ENCODE measurements at places on chromosomes 4 and X.
A peak's percentile ranks its signal among the peaks of the same experiment; 100 is the strongest.

DNA sequence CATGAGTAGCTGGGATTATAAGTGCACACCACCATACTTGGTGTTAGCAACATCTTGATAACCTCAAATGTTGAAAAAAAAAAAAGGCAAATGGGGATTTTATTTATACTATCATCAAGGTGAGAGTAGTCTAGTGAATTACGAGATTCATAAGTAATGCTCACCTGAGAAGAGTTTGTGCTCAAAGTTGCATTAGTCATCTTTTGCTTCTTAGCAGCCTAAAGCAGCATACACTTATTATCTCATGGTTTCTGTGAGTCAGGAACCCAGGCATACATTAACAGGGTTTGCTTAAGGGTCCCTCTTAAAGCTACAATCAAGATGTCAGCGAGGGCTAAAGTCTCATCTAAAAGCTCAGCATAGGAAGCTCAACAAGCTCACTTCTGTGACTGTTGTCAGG, 8.2 kb upstream of the EXOSC9 start:
- DNase-seq = no peak

DNA sequence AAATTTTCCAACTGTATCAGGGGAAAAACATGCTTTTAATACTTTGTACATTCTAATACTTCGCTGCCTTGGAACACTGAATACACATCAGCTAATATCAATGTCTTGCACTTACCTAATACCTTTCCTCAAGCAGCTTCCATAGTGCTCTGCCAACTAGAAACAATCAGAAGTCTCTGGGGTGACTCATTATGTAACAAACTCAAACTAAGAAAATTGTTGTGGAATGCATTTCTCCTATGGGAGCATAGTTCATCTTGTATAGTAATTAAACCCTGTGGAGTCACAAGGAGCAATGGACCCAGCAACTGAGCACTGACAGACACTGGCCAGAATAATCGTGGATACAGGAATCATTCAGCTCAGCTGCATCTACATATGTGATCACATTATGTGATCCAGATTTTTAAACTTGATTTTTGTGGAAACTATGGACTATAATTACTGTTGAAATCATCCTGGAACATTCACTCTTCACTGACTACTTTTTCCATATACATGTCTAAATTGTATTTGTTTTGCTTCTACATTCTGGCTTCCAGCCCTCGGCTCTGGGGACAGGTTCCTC, 496.9 kb downstream of the TMA16 start:
- no peak for DNase-seq

- DNase-seq = peak; percentile 84
Measured at GRCh38 chr4:139528377-139529005, 27.5 kb downstream of the SETD7 start.

GRCh38 chr4:139655116-139655515, 10.5 kb upstream of the MGST2 start:
- DNase-seq = peak; percentile 27

- no peak for DNase-seq
Measured at GRCh38 chr4:9716093-9716492, 65.3 kb upstream of the DRD5 start.

DNA sequence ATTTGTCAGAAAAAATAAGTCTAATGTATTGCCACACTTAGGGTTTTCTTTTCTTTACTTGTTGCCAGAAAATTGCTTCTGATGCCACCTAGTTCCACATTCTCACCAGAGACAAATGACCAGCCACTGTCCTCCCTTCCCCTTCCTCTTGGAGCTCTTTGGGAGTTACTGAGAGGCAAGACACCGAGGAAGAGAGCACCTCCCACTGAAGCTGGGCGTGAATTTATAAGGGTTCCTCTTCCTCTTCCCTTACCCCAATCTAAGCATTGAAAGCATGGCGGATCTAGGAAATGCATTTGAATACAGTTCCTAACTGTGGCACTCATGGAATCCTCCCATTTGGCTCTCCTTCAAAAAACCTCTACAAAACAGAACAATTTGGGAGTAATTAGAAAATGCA, 30.0 kb downstream of the ANXA3 start:
- no peak for DNase-seq

DNA sequence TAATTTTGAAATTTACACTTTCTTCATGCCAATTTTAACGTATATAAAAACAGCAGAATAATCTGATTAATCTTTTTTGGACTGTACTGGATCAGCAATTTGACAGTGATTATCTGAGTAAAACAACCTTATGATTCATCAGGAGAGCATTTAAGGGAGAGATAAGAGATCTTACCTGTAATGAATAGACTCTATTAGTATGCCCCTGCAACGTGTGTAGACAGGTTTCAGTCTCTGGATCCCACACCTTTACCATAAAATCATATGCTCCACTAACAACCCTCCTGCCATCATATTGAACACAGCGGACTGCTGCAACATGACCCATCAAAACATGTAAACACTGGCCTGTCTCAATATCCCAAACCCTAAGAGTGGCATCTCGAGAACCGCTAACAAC, 210.1 kb downstream of the FBXW7 start:
- DNase-seq = no peak

GRCh38 chr4:107164962-107165475, 128.9 kb upstream of the DKK2 start:
- no peak for DNase-seq

DNA sequence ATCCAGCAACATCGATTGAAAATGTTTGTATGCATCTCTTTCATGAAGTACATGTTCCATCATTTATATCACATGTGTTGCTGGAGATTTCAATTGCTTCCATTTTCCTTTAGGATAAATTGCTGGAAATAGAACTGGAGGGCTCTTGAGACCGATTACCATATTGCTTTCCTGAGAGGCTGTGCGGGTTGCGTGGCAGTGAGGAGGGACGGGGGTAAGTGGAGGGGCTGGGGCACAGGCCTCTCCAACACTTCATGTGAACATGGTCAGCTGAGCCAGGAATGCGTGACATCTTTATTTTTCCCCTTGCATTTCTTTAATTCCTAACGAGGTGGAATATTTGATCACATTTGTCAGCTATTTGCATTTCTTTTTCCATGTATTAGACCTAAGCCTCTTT, 144.6 kb downstream of the TBL1X start:
- no peak for DNase-seq

- DNase-seq = peak; percentile 34
Measured at GRCh38 chr4:184448821-184449220, 25.5 kb downstream of the IRF2 start.

- DNase-seq = no peak
Measured at GRCh38 chrX:16882169-16882568, 12.0 kb upstream of the RBBP7 start.

DNA sequence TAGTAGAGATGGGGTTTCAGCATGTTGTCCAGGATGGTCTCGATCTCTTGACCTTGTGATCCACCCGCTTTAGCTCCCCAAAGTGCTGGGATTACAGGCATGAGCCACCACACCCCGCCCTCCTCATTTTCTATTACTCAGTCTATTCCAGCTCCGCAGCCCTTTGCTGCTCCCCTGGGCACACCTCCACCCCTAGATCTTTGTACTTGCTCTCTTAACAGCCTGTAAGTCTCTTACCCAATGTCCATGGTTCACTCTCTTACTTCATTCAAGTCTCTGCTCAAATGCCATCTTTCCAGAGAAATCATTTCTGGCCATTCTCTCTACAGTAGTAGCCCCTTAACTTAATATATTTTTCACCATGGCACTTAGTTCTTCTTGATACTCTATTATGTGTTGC, 64.7 kb downstream of the LDB2 start:
- no peak for DNase-seq

GRCh38 chr4:152994038-152994437, 57.9 kb downstream of the FHDC1 start:
- DNase-seq = no peak

- peak; percentile 25 for DNase-seq
Measured at GRCh38 chr4:112604589-112604988, 32.1 kb downstream of the ZGRF1 start.

DNA sequence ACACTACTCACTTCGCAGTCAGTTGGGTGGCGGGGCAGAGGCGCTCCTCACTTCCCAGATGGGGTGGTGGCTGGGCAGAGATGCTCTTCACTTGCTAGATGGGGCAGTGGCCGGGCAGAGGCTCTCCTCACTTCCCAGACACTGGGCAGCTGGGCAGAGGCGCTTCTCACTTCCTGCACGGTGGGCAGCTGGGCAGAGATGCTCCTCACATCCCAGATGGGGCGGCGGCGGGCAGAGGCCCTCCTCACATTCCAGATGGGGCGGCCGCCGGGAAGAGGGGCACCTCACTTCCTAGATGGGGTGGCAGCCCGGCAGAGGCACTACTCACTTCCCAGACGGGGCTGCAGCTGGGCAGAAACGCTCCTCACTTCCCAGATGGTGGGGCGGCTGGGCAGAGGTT, 199.8 kb downstream of the RTL9 start:
- no peak for DNase-seq

GRCh38 chr4:125704726-125705125, 390.0 kb downstream of the FAT4 start:
- DNase-seq = peak; percentile 3

GRCh38 chrX:48086082-48086481, 14.6 kb upstream of the ZNF630 start:
- no peak for DNase-seq

- no peak for DNase-seq
Measured at GRCh38 chr4:155342142-155342541, 34.6 kb downstream of the MAP9 start.

DNA sequence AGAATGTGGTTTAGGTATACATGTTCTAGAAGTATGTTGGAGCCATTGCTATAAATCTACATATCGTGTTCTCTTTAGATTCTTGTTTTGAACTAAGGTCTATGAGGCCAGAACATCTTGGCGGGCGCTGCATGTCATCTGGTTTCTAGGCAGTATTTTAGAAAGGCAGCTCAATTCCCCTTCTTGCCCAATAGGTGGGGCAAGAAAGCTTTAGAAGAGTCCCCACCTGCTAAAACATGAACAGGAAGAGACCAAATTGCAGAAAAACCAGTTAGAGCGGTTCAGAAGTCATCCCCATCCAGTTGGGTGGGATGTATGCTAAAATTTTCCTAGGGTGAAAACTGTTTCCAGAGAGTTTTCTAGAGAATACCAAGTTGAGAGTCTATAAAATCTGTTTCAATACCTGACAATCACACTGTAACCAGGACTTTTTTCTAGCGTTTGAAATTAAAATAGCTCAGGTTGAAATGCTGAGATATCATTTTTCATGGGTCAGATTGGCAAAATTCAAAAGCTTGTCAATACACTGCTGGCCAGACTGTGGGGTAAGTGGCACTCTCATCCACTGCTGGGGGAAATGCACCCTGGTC, 17.5 kb upstream of the SH3KBP1 start:
- DNase-seq = no peak

DNA sequence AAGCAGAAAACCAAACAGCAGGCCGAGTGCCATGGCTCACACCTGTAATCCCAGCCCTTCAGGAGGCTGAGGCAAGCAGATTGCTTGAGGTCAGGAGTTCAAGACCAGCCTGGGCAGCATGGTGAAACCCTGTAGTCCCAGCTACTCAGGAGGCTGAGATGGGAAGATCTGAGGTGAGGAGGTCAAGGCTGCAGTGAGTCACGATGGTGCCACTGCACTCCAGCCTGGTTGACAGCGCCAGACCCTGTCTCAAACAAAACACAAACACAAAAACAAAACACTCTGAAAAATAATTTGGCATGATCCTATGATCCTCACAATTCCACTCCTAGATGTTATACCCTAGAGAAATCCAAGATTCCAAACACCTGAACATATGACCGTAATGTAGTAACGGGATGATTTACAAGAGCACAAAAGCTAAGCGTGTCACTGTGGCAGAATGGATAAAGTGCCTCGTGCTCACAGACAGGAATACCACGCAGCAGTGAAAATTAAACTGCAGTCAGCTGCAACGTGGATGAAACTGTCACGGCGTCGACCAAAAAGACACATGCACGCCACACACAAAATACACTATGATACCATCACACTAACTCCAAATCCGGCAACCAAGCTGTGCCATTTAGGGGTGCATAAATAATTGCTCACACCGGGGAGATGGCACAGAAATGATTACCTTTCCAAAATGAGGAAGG, 1.7 kb downstream of the NELFA start:
- DNase-seq = no peak

GRCh38 chr4:88730811-88731210, 33.2 kb upstream of the NAP1L5 start:
- DNase-seq = no peak

GRCh38 chr4:121740796-121741409, 24.1 kb downstream of the SMIM43 start:
- DNase-seq = no peak

- no peak for DNase-seq
Measured at GRCh38 chrX:119529345-119530276, 35.6 kb downstream of the STEEP1 start.

DNA sequence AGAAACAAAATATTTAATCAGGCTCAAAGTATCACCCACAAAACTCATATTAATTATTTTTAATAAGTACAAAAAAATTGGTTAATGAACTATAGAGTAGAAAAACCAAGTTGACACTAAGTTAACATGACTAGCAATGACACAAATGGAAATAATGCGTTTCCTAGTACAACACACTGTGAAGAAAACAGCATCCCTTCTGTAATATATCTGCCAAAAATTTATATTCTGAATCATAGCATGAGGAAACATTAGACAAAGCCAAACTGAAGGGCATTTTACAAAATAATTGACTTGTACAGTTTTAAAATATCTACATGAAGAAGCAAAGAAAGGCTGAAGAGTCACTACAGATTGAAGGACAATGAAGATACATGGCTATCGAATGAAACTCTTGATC, 477.6 kb upstream of the INTU start:
- DNase-seq = no peak

- DNase-seq = no peak
Measured at GRCh38 chr4:183657564-183657963, 1.4 kb downstream of the RWDD4 start.

DNA sequence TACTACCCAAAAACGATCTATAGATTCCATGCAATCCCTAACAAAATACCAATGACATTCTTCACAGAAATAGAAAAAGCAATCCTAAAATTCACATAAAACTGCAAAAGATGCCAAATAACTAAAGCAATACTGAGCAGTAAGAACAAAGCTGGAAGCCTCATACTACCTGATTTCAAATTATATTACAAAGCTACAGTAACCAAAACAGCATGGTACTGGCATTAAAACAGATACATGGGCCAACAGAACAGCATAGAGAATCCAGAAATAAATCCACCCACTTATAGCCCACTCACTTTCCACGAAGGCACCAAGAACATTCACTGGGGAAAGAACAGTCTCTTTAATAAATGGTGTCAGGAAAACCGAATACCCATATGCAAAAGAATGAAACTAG, 74.7 kb downstream of the PHF8 start:
- no peak for DNase-seq

DNA sequence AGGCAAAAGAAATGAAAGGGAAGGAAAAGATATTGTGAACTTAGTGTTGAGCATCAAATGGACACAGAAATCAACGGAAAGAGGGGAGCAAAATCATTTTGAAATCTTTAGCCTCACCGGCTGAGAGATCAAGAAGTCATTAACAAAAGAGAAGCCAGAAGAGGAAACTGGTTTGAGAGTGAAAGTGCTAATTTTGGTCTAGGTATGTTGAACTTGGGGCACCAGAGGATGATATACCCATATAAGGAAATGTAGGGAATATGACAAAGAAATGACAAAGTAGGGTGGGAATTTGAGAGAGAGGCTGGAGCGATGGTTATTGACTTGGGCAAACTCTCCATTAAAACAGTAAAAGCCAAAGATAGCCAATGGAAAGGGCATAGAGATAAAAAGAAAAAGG, 183.4 kb upstream of the ATOH1 start:
- DNase-seq = no peak

- no peak for DNase-seq
Measured at GRCh38 chr4:142314686-142315085, 531.4 kb downstream of the INPP4B start.

- no peak for DNase-seq
Measured at GRCh38 chrX:153863251-153863991, 22.6 kb downstream of the L1CAM start.

- DNase-seq = no peak
Measured at GRCh38 chr4:45100956-45101818, 374.8 kb upstream of the GNPDA2 start.

Data from AG09309 (cell line).